Panc1 (cell line): ENCODE measurements at places on chromosomes 1 and 21. TPM values are rescaled to one million over a fixed set of nuclear protein-coding genes. Genes with fewer than 3 reads are reported as not detected.

DNA sequence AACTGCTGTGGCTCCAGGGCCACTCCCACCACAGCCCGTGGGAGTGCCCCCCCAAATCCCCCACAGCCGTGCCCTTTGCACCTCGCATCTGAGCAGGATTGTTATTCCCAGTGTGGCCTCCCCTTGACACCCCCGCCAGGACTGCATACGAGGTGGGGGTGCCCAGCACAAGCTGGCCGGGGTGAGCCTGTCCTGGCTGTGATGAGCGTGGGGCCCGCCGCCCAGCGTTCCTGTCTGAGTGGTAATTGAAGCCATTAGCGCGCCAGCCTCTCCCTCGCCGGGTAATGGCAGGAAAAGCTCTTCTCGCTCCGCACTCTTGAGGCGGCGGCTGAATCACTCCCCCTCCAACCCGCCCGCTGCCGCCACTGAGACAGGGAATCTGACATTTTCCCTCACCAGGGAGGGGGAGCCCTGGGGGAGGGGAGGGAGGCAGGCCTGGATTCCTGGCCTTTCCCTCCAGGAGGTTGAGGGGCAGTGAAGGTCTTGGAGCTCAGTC, 27.7 kb downstream of the PTPRF start:
- H3K4me1 ChIP-seq = no peaks in the 10 kb centered on the region
- H3K27ac ChIP-seq = no peak overlapping the region
- no peaks in the 10 kb centered on the region for H3K27me3 ChIP-seq
- H3K36me3 ChIP-seq = no peaks in the 10 kb centered on the region

- no peaks in the 10 kb centered on the region for H3K36me3 ChIP-seq
- no peak for DNase-seq
- H3K4me3 ChIP-seq = no peak overlapping the region
- no peaks in the 10 kb centered on the region for H3K4me1 ChIP-seq
- no peaks in the 10 kb centered on the region for H3K27me3 ChIP-seq
- no peak overlapping the region for H3K27ac ChIP-seq
These were observed 123.9 kb downstream of the SMYD3 start for GRCh38 chr1:246383239-246383589.

DNA sequence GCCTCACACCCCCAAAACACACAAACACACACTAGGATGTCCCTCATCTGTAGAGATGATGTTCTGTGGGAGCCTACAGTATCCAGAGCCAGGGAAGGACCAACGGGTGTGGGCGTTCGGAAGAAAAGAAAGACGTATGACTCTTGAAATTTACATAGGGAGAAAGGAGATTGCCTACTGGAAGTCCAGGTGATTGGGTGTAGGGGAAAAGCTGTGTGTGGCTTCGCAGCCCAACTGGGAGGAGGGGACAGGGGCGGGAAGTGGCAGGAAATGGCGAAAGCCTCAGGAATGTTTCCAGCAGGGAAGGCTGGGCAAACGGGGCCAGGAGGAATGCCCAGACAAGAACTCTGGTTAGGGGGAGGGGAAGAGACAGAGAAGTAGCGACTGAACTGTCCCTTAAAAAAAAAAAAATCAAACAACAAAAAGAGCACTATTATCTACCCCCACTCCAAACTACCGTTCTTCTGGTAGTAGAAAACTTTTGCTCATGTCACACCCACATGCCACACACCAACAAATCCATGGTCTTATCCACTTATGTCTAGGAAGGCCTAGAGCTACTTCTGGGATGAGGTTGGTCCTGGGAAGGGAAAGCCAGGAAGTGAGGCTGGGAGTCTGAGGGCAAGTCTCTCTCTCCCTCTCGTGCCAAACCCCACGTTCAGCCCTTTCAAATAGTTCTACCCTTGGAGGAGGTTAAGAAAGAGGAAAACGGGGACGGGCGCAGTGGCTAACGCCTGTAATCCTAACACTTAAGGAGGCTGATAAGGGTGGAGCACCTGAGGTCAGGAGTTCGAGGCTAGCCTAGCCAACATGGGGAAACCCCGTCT, 1.8 kb upstream of the CKS1B start:
- H3K27ac ChIP-seq = peak overlapping the region; percentile 98
- peak overlapping the region; percentile 77 for H3K4me3 ChIP-seq
- H3K27me3 ChIP-seq = no peaks in the 10 kb centered on the region
- no peaks in the 10 kb centered on the region; the same call in none of the 2 replicates for H3K36me3 ChIP-seq
- H3K4me1 ChIP-seq = peaks cover 51% of the 10 kb centered on the region
- peak; percentile 93 for DNase-seq

DNA sequence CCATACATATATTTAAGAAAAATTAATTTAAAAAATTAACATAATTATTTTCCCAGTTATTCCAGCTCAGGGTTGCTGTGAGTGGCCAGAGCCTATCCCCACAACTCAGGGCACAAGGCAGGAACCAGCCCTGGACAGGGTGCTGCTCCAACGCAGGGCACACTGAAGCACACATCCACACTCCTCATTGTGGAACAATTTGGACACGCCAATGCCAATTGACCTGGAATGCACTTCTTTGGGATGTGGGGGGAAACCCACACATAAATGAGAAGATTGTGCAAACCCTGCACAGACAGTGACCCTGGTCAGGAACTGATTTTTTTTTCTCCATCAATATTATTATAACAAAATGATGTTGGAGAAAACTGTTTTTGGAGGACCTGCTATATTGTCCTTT, 23.4 kb downstream of the SAMSN1 start:
- H3K4me1 ChIP-seq = no peaks in the 10 kb centered on the region
- H3K36me3 ChIP-seq = no peaks in the 10 kb centered on the region

- no peak for DNase-seq
- H3K27ac ChIP-seq = no peak overlapping the region
- H3K27me3 ChIP-seq = no peaks in the 10 kb centered on the region
- peaks cover 13% of the 10 kb centered on the region; the same call in 1 of the 2 replicates for H3K4me1 ChIP-seq
These were observed 18.0 kb downstream of the KIAA0319L start for GRCh38 chr1:35539073-35539823.

DNA sequence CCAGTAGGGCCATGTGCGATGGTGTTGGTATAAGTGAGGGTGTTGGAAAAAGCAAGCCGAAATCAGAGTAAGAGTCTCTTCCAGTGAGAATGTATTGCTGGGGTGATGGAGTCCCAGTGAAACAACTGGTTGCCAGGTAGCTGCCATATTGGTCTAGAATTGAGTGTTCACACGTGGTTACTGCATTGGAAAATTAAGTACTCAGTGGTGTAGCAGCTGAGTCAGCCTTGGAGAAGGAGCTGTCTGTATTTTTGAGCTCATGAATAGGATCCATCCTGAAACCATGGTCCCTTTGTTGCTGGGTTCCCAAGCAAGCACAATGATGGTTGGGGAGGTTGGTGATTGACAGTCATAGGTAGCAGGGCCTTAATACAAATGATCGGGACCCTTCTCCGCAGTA, 235.3 kb downstream of the DYRK1A start:
- no peaks in the 10 kb centered on the region for H3K36me3 ChIP-seq
- no peak for DNase-seq
- H3K4me3 ChIP-seq = no peak overlapping the region

GRCh38 chr1:227739636-227740035, 4.4 kb downstream of the SNAP47 start:
- H3K4me1 ChIP-seq = no peaks in the 10 kb centered on the region; the same call in 1 of the 2 replicates
- H3K36me3 ChIP-seq = no peaks in the 10 kb centered on the region; the same call in none of the 2 replicates
- H3K27me3 ChIP-seq = no peaks in the 10 kb centered on the region
- DNase-seq = no peak
- no peak overlapping the region for H3K4me3 ChIP-seq

- no peak overlapping the region for H3K4me3 ChIP-seq
- H3K36me3 ChIP-seq = no peaks in the 10 kb centered on the region
- DNase-seq = no peak
- H3K4me1 ChIP-seq = peaks cover 6% of the 10 kb centered on the region
- no peaks in the 10 kb centered on the region for H3K27me3 ChIP-seq
These were observed 24.4 kb downstream of the MCOLN2 start for GRCh38 chr1:84972377-84972987.

- DNase-seq = no peak
- H3K4me3 ChIP-seq = no peak overlapping the region
- H3K27me3 ChIP-seq = no peaks in the 10 kb centered on the region
- no peaks in the 10 kb centered on the region for H3K4me1 ChIP-seq
These were observed 178.9 kb upstream of the DPT start for GRCh38 chr1:168907786-168908348.

- no peak overlapping the region for H3K27ac ChIP-seq
- DNase-seq = no peak
- H3K4me1 ChIP-seq = no peaks in the 10 kb centered on the region; the same call in 1 of the 2 replicates
- H3K4me3 ChIP-seq = no peak overlapping the region
- no peaks in the 10 kb centered on the region for H3K36me3 ChIP-seq
- no peaks in the 10 kb centered on the region for H3K27me3 ChIP-seq
These were observed 3.7 kb upstream of the TEKT2 start for GRCh38 chr1:36080236-36080635.

KCNJ9 gene
- total RNA-seq = not detected

AKNAD1 gene
- 0.26 TPM for total RNA-seq

GPA33 gene
- total RNA-seq = 0.18 TPM

MFSD2A gene
- 1.2 TPM for total RNA-seq
